IMR-90 (cell line): ENCODE measurements at places on chromosomes 13 and 19. TPM values are rescaled to one million over a fixed set of nuclear protein-coding genes. Genes with fewer than 3 reads are reported as not detected.

The ZNF77 gene
- 5.3 and 6.5 TPM in 2 replicates for total RNA-seq

The POLR2E gene
- total RNA-seq: 195 and 294 TPM in 2 replicates

DNA sequence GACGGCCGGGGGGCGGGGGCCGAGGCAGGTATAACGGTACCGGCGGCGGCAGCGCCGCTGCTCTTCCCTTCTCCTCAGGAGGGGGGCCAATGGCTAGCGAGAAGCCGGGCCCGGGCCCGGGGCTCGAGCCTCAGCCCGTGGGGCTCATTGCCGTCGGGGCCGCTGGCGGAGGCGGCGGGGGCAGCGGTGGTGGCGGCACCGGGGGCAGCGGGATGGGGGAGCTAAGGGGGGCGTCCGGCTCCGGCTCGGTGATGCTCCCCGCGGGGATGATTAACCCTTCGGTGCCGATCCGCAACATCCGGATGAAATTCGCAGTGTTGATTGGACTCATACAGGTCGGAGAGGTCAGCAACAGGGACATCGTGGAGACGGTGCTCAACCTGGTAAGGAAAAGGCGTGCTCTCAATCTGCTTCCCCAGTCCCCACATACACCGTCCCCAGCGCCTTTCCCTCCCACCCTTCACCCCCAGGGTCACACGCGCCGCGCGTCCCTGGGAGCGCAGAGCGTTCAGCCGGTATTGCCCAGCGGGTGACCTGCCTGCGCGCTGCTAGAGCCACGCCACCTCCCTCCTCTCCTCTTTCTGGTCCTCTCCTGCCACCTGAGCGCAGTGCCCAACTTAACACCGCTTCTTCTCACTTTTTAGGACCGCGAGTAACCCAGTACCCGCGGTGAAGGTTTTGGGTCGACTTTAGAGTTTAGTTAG is 814 bp downstream of the NBEA start:
- H3K27ac ChIP-seq: no peak overlapping the region
- no peaks in the 10 kb centered on the region for H3K36me3 ChIP-seq
- H3K4me1 ChIP-seq: peaks cover 4% of the 10 kb centered on the region; the same call in 1 of the 2 replicates
- H3K4me3 ChIP-seq: peak overlapping the region; percentile 98

GRCh38 chr19:23420824-23421223 is 25.6 kb upstream of the ZNF91 start:
- no peaks in the 10 kb centered on the region for H3K4me1 ChIP-seq
- no peak for DNase-seq
- no peak overlapping the region for H3K27ac ChIP-seq

GRCh38 chr13:50801087-50801931 is 42.2 kb downstream of the DLEU7 start:
- peak; percentile 72 for DNase-seq
- no peak overlapping the region for H3K4me3 ChIP-seq
- peaks cover 18% of the 10 kb centered on the region for H3K27me3 ChIP-seq

- no peaks in the 10 kb centered on the region for H3K36me3 ChIP-seq
- peak overlapping the region; percentile 55 for H3K4me3 ChIP-seq
- peak; percentile 52 for DNase-seq
- no peaks in the 10 kb centered on the region for H3K4me1 ChIP-seq
- H3K27ac ChIP-seq: peak overlapping the region; percentile 8
Measured at GRCh38 chr13:94550062-94550738, 45.8 kb downstream of the TGDS start.

GRCh38 chr13:78655007-78655406 is 3.9 kb downstream of the OBI1 start:
- no peak overlapping the region for H3K27ac ChIP-seq
- H3K4me3 ChIP-seq: no peak overlapping the region
- peaks cover 2% of the 10 kb centered on the region; the same call in 1 of the 2 replicates for H3K4me1 ChIP-seq
- H3K27me3 ChIP-seq: no peaks in the 10 kb centered on the region

GRCh38 chr13:33483471-33483870 is 197.9 kb upstream of the STARD13 start:
- no peak overlapping the region for H3K4me3 ChIP-seq
- H3K27ac ChIP-seq: no peak overlapping the region
- peak; percentile 28 for DNase-seq
- H3K27me3 ChIP-seq: no peaks in the 10 kb centered on the region
- H3K4me1 ChIP-seq: peaks cover 1% of the 10 kb centered on the region; the same call in 1 of the 2 replicates
- H3K36me3 ChIP-seq: no peaks in the 10 kb centered on the region
